ENCODE measurements at places on chromosomes 4 and X.

DNA sequence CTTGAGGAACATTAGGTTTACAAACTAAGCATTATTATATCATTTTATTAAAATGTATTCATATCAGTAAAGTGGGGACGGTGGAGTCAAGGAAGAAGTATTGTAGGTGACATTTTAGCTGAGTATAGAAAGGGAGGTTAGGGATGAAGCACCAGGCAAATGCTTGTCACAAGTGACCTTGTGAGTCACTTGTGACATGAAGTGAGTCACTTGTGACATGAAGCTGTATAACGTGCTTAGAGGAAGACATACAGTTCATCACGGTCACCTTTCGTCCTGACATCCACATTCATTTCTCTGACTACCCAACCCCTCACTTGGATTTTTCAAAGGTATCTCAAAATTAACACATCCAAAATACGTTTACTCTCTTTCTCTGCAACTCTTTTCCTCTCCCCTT lies 1034.8 kb downstream of the DMD start:
- DNase-seq, result no peak

DNA sequence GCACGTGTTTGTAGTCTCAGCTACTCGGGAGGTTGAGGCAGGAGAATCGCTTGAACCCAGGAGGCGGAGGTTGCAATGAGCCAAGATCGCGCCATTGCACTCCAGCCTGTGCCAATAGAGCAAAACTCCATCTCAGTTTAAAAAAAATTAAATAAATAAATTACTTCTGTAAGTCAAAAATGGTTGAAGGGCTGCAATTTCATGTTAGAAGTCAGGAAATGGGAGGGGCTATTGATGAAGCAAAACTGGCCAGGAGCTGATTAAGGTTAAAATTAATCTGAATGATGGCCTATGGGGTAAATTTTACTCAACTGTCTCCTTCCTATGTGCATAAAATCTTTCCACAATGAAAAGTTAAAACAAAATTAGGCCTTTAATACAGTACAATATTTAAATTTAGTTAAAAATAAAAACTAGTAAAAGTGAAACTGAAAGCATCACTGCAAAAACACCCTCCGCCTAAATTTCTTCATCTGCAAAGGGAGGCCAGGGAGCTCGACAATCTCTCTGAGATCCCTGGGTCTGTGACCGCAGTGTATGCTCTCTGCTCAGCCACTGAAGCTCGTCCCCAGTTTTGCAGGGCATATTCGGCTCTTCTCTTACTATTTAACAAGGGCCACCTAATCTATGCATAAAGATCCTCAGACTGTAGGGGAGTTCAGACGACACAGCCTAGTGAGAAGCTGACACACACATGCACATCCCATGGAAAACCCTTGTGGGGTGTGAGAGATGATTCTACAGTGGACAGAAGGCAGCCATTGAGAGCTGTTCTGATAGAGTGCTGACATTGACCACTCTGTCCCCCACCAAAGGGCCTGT lies 57.2 kb downstream of the IRF2 start:
- DNase-seq, result peak; percentile 68

DNA sequence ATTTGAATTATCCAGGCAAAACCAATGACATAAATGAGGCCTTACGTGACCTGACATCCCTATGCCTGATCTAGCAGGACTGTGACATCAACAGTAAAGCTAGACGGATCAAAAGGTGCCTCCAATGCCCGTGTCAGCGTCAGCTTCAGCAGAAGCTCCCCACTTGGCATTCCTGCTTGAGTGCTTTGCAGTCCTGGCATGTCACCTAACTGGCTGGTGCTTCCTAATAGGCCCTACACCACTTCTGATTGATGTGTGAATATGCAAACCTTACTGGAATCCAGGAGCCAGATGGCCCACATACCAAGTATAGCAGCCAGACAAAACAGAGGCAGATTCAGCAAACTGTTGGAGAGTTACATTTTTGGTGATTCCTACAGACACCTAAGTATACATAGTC lies 224.2 kb downstream of the DMD start:
- no peak for DNase-seq

DNA sequence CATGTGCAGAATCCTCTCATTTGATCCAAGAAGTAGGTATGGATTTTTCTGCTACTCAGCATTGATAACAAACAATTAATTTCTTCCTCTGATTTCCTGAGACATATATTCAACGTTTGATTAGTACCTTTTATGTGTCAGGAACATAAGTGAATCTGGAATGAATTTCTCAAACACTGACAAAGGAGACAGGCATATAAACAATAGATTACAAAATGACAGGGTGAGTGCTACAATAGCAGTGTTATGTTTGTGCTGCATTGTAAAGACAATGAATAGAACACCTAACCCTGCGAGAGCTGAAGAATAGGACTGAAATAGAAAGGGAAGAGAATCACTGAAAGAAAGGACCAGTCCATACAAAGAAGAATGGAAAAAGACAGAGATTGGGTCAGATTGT lies 52.9 kb downstream of the ARHGAP24 start:
- no peak for DNase-seq

GRCh38 chrX:132853040-132853439 lies 105.4 kb downstream of the HS6ST2 start:
- no peak for DNase-seq

DNA sequence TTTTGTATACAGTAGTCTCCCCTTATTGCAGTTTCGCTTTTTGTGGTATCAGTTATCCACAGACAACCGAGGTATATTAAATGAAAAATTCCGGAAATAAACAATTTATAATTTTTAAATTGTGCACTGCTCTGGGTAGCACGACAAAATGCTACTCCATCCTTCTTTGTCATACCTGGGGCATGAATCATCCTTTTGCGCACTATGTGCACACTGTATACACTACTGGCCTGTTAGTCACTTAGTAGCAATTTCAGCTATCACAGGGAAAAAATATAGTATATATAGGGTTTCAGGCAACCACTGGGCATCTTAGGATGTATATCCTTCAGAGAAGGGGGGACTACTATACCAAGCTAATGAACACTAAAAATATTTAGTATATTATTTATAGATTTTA lies 198.8 kb upstream of the FAT4 start:
- DNase-seq, result no peak

All from activated CD8-positive, alpha-beta memory T cell treated with anti-CD3 and anti-CD28 coated beads, Interleukin-2, amount 50 U/mL, for 48 hours (primary cell).